ENCODE measurements at places on chromosomes 11 and 22. TPM values are rescaled to one million over a fixed set of nuclear protein-coding genes. Genes with fewer than 3 reads are reported as not detected.

DNA sequence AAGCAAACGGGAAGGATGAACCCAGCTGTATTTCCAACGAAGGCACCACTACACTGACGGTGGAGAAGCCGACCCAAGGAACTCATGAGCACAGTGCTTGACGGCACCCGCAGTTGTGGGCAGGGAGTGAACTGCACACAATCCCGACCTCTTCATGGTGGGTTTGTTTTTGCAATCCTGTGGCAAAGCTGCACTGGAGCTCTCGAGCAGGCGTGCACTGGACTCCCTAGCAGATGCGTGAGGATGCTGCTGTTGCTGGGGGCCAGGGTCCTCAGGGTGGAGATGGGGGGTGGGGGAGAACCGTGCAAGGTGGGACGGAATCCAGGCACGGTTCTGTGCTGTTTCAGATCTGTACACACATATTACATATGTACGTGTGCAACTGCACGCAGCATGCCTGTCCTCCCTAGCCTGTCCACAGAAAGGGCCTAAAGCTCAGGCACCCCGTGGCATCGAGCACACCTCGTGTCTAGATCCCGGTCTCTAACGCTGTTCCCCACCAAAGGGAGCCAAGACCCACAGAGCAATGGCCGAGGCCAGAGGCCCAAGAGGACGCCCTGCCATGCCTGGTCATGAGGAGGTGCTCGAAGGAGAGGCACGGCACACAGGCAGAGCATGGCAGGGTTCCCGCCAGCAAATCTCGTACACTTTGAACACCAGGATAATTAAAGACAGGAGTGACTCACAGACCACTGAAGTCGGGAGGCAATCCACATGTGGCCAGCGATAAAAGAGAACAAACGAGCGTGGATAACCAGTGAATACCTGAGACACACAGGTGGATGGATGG is 17.6 kb downstream of the ALG12 start:
- DNase-seq, result peak; percentile 40
- no peak overlapping the region for H3K27ac ChIP-seq
- no peaks in the 10 kb centered on the region for H3K4me1 ChIP-seq

DNA sequence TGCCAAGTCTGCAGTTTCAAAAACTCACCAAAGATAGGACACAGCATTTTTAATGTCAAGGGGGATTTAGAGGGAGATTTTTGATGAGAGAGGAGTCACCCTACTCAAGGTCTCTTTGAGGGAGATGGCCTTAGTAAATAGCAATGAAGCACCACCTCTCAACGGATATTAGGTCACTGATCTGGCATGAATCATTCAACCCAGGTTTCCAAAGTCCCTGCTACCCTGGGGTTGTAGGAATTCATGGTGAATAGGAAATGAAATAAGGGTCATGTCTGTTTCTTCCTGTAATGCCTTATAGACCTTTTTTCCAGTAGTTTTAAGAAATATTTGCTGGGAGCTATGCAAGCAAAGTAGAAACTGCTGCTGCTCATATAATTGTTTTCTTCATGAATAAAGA is 2154.9 kb downstream of the LRRC4C start:
- no peak overlapping the region for H3K4me3 ChIP-seq
- no peak overlapping the region for H3K27ac ChIP-seq
- H3K27me3 ChIP-seq, result no peaks in the 10 kb centered on the region
- DNase-seq, result no peak

DNA sequence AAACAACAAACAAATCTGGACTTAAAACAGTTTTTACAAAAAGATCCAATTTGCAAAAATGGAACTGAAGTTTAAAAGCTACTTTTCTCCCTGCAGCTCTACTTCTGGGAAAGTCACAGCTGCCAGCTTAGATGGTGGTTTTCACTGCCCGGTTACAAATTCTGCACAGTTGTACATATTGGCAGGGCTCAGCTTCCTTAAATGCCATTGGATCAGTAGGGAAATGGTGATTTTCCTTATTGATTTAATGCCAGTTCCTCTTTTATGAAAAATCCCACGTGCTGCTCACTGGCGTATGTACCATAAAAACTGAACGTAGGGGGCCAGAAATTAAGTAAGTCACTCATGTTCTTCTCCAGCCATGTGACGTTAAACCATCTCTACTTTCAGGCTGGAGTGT is 22.8 kb downstream of the GRAP2 start:
- H3K36me3 ChIP-seq, result no peaks in the 10 kb centered on the region
- H3K4me3 ChIP-seq, result no peak overlapping the region
- no peak overlapping the region for H3K27ac ChIP-seq
- H3K27me3 ChIP-seq, result no peaks in the 10 kb centered on the region

DNA sequence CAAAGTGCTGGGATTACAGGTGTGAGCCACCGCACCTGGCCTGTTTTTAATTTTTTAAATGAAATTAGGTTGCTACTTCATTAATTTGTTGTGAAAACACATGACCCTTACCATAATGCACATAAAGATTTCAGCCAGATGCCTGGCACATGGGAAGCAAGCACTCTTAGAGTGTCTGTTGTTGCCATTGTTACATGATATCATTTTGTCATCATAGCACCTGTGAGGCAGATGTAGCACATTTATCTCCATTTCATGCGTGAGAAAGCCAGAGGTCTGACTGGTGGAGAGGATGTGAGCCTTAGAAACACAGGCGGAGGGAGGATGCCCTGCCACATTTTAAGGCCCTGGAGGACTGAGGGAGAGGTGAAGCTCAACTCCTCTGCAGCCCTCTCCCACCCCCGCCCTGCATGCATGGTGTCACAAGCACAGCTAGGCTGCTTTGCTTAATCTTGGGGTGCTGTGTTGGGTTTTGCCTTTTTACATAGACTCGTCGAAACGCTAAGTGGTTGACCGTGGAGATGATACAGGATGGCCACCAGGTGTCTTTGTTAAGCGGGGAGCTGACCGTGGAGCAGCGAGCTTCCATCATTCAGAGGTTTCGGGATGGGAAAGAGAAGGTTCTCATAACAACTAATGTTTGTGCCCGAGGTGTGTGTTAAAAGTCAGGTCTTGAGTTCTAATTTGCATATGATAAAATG is 14.0 kb downstream of the DDX25 start:
- H3K4me3 ChIP-seq, result no peak overlapping the region
- H3K36me3 ChIP-seq, result no peaks in the 10 kb centered on the region
- no peak overlapping the region for H3K27ac ChIP-seq
- no peak for DNase-seq
- no peaks in the 10 kb centered on the region for H3K27me3 ChIP-seq

Gene NNMT
- total RNA-seq, result 43.6 TPM

- H3K27ac ChIP-seq, result no peak overlapping the region
- H3K4me3 ChIP-seq, result no peak overlapping the region
- DNase-seq, result no peak
- H3K4me1 ChIP-seq, result peaks cover 5% of the 10 kb centered on the region
- H3K27me3 ChIP-seq, result no peaks in the 10 kb centered on the region
These were observed 316.4 kb downstream of the NTM start for GRCh38 chr11:131686836-131687235.

- no peak overlapping the region for H3K27ac ChIP-seq
- H3K27me3 ChIP-seq, result no peaks in the 10 kb centered on the region
- H3K4me3 ChIP-seq, result no peak overlapping the region
- no peaks in the 10 kb centered on the region for H3K4me1 ChIP-seq
These were observed 3.0 kb upstream of the GRAP2 start for GRCh38 chr22:39897841-39898240.

GRCh38 chr11:102385085-102386007 is 38.3 kb downstream of the BIRC2 start:
- no peaks in the 10 kb centered on the region for H3K27me3 ChIP-seq
- DNase-seq, result no peak
- no peak overlapping the region for H3K4me3 ChIP-seq
- H3K27ac ChIP-seq, result no peak overlapping the region
- H3K36me3 ChIP-seq, result no peaks in the 10 kb centered on the region
- no peaks in the 10 kb centered on the region for H3K4me1 ChIP-seq

DNA sequence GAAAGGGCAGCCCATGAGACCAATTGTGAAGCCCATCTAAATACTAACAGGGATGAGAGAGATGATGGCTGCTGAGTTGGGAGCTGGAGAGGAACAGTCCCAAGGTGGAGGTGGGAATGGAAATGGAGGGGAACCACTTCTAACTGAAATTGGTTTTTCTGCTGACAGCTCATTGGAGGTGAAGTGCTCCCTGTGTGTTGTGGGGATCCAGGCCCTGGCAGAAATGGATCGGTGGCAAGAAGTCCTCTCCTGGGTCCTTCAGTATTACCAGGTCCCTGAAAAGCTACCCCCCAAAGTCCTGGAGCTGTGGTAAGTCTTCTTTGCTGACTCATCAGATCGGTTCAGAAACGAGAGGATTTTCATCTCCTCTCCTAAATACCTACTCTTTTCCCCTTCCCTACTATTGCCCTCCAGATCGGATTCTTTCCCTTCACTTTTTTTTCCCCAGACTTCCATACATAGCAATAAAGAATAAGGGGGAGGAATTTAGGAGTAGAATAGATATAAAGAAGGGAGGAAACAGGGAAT is 2.0 kb downstream of the PEX26 start:
- no peaks in the 10 kb centered on the region for H3K36me3 ChIP-seq
- H3K4me1 ChIP-seq, result peaks cover 14% of the 10 kb centered on the region
- no peak overlapping the region for H3K27ac ChIP-seq

- no peaks in the 10 kb centered on the region for H3K36me3 ChIP-seq
- peak overlapping the region; percentile 30 for H3K27ac ChIP-seq
- no peak for DNase-seq
- H3K4me1 ChIP-seq, result peaks cover 5% of the 10 kb centered on the region
- H3K27me3 ChIP-seq, result no peaks in the 10 kb centered on the region
These were observed 4.6 kb downstream of the AP5B1 start for GRCh38 chr11:65776196-65776595.

DNA sequence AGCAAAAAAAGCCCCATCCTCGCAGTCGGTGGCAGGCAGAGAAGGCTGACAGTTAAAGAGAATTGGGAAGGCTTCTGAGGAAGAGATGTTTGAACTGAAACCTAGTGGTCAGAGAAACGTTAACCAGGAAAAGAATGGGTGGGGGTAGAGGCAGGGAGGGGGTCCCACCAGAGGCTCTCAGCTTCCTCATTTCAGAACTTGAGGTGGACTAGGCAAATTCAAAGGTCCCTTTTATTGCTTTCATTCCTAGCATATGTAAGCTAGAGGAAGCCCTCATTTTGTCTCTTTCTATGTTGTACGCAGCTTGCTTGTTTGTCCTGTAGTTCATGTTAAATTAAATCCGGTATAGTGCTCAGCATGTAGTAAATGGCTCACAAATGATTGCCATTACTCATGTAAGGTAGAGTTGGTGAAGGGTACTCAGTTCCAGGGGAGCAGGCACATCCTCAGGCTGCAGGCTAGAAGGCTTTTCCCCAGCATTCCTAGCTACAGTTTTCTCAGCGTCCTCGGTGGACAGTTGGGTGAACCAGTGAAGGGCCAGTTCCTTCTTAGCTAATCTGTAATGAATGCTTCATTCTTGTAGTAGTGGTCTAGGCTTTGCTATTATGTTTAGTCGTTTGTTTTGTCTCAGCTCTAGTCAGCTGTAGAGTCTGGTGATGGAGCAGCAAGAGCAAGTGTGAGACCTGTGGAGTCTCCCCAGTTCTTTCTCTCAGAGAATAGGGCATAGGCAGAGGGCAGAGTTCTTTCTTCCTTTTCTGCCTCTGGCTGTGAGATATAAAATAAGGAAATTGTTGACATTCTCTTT is 58.6 kb downstream of the UVRAG start:
- no peak overlapping the region for H3K27ac ChIP-seq
- H3K36me3 ChIP-seq, result no peaks in the 10 kb centered on the region
- H3K27me3 ChIP-seq, result no peaks in the 10 kb centered on the region

Gene SORL1
- 194 TPM for total RNA-seq

DNA sequence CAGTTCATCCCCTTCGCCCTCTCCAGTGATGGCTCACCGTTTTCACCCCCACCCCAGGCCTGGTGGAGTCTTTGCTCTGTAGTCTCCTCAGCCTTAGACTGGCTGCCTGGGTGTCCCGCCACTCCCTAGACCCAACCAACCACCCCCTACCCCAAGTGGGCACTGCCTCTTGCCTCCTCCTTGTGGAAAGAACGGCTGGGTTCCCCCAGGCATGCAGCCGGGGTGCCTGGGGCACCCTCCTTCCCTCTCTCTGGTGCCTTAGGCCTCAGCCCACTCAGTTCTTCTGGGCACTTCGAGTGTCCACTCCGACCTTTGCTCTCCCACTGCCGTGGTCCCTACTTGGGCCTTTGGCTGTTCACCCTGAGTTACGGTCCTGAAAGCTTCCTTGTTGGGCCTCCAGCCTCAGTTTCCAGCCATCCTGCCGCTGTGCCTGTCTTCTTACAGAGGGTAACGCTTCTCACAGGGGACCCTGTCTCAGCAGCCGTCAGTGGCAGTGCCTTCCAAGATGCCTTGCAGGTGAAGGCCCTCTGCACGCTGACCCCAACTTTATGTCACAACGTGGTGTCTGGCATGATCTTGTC is 3.1 kb downstream of the GRIK4 start:
- no peaks in the 10 kb centered on the region for H3K4me1 ChIP-seq
- DNase-seq, result no peak
- H3K27ac ChIP-seq, result no peak overlapping the region

GRCh38 chr22:45413368-45414211 is at the start of the genes RIBC2 and SMC1B:
Gene RIBC2, plus strand, starts transcription at chr22:45413693. Its CDS starts 194 bp downstream, at chr22:45413887.
Gene SMC1B, minus strand, starts transcription at chr22:45413599. Its CDS starts 32 bp downstream, at chr22:45413567.
- no peaks in the 10 kb centered on the region for H3K36me3 ChIP-seq
- DNase-seq, result peak; percentile 50
- H3K27ac ChIP-seq, result no peak within 1 kb of the TSS
- peak within 1 kb of the TSS; percentile 62 for H3K4me3 ChIP-seq

DNA sequence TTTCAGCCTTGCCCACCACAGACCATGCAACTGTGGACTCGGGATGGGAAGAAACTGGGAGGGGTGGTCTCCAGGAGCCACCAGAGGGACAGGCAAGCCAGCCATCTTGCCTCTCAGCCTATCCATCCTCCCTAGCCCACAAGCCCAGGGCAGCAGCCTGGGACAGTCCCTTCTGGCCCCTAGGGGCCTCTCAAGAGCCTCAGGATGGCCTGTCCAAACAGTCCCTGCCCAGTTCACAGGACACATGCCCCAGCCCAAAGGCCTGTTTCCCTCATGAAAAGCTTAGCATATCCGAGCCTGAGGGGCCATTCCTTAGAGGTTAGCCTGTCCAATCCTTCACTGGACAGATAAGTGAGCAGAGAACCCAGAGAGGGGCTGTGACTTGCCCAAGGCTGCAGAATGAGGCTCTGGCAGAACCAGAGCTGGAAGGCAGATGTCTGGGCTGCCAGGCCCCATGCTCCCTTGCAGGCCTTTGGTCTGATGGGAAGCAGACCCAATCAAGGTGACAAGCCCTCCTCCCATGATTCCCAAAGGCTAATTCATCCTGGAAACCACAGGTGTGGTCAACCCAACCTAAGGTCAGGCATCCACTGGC is 28.2 kb downstream of the LRRC10B start:
- no peak for DNase-seq
- no peaks in the 10 kb centered on the region for H3K36me3 ChIP-seq
- no peak overlapping the region for H3K27ac ChIP-seq
- no peak overlapping the region for H3K4me3 ChIP-seq
- H3K27me3 ChIP-seq, result no peaks in the 10 kb centered on the region
- no peaks in the 10 kb centered on the region for H3K4me1 ChIP-seq

DNA sequence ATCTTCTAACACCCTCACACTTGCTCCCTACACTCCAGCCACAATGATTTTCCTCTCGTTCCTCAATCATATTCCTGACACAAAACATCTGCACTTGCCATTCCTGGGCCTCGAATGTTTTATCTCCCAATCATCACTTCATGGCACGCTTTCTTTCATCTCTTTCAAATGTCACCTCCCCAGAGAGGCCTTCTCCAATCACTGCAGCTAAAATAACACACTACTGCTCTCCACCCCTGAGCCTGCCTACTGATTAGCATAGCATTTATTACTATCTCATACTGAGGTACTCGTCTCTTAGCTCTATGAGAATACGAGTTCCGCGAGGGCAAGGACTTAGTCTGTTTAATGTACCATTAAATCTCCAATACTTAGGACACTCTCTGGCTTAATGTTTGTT is 23.5 kb downstream of the NFRKB start:
- no peaks in the 10 kb centered on the region for H3K27me3 ChIP-seq
- H3K4me3 ChIP-seq, result no peak overlapping the region
- DNase-seq, result no peak
- peaks cover 3% of the 10 kb centered on the region for H3K36me3 ChIP-seq
- H3K27ac ChIP-seq, result no peak overlapping the region
